ENCODE measurements at places on chromosomes 7 and 10.

DNA sequence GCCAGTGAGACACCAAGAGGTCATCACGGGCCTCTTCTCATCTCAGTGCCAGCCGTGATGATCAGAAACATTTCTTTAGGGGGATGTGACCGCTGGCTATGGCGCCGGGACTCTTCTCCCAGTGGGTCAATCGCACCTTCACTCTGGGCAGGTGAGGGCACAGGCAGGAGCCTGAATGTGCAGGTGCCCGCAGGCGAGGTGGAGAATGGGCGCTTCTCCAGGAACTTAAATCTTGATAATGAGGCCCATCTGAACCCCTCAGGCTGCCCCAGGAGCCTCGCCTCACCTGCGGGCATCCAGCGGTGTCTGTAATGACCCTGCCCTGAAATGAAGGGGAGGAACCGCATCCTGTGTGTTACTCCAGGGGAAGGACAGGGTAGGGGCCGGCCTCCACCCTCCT is 204.7 kb downstream of the ADARB2 start:
- no peak for DNase-seq

GRCh38 chr10:93293999-93294398 is 188.1 kb downstream of the MYOF start:
- no peak for DNase-seq

DNA sequence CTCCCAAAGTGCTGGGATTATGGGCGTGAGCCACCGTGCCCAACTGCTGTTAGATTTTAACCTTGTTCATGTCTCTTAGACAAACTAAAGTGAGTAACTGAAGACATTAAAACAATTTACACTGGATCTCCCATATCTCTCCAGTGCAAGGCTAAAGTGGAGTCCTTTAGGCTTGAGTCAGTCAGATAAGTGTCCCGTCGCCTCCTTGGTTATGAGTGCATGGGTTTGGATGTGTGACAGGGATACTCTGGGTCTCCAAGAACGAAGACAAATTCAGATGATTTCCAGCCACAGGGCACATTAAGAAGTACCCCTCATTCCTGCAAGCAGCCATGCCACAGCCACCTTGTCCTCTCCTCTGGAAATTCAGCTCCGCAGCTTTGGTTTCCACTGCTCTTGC is 66.1 kb upstream of the PDZD8 start:
- no peak for DNase-seq

DNA sequence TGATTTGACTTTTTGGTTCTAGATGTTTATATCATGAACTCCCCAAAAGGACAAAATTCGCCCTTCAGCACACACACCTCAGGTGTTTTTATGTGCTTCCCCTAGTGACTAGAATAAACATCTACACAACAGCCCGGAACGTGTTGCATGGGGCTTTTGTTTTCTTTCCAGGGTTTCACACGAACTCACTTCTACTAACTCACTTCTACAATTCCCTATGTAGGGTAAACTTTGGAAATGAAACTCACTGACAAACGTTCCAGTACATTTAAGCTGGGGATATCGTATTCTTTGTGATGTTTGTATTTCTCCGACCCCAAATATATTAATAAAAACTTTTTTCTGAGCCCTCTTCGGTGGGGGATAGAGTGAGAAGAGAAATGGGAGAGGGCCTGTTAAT is 1.4 kb downstream of the TRA2A start:
- peak; percentile 9 for DNase-seq

DNA sequence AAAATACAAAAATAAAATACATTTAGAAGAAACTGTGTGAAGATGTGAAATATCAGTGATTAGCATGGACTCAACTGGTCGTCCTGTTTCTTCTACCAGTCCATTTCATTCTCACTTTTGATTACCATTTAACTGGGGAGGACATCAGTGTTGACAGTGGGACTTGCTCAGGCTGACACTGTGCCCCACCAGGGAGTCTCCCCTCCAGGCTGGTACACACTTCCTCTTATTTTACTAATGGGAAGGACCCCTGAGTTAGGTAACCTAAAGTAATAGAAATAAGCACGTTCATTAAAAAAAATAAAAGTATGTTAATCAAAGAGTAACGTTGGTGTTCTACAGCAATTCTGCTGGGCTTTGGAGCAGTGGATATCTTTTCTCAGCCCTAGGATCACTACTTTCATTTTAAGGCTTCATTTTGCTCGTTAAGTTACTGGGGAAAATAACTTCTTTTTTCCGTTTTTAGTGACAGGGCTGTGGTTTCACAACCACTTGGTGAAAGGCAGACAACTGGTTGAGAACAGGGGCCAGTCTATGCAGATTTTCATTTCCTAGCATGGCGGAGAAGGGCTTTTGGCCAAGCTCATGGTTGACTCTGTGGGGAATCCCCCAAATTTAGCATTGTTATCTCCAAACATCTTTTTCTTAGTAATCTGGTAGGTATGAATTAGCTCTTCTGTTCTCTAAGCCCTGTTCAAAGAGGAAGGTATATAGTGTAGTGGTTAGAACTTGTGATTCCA is 2.1 kb downstream of the SNX10 start:
- no peak for DNase-seq

DNA sequence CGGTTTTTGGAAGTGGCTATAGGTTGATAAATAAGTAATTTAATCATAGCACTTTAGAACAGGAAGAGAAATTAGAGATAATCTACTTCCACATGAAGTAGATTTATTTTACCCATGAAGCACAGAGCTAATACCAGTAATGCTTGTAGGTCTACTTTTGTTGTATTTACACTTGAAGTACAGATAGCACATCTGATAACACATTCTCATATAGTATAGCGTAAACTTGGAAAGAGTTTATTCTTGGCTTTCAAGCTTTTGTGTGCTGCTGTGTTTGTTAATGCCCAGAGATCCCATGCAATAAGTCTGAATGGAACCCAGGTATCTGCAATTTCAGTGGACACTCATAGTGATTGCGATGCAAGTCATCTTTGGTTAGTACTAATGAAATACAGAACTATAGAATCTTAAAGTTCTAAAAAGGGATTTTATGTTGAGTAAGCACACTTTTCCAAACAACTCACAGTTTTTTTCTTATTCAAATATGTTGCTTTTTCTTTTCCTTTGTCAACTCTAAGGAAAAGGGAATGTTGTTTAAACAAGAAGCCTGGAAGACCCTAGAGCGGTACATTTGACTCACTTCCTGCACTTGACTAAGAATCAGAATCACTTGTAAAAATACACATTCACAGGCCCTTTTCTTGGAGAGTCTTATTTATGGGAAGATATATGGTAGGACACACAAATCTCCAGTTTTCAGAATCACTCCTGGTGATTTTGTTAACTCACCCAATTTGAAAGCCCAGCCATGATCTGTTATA is 105.8 kb downstream of the GNAI1 start:
- no peak for DNase-seq

DNA sequence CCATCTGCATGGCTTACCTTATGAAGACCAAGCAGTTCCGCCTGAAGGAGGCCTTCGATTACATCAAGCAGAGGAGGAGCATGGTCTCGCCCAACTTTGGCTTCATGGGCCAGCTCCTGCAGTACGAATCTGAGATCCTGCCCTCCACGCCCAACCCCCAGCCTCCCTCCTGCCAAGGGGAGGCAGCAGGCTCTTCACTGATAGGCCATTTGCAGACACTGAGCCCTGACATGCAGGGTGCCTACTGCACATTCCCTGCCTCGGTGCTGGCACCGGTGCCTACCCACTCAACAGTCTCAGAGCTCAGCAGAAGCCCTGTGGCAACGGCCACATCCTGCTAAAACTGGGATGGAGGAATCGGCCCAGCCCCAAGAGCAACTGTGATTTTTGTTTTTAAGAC is 12.4 kb downstream of the DUSP5 start:
- DNase-seq, result no peak

DNA sequence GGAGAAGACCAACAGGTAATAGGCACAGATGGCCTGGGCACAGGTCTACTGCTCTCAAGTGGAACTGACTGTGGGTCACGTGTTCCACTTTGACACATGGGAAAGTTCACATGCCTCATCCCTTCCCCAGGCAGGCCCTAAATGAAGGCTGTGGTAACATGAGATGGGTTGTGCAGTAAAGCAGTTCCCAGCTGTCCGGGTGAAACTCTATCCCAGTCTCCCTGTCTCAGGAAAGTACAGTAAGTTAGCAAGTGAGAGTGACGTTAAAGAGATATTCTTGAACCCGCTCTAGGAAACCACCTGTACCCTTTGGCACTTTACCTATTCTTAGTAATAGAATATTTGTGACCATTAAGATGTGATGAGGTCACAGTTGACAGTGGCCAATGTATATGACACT is 343.7 kb upstream of the AOAH start:
- DNase-seq, result no peak

- DNase-seq, result no peak
Measured at GRCh38 chr7:148698007-148698396, 701 bp upstream of the CUL1 start.

GRCh38 chr7:44936322-44936721 is 42.5 kb downstream of the MYO1G start:
- DNase-seq, result no peak

DNA sequence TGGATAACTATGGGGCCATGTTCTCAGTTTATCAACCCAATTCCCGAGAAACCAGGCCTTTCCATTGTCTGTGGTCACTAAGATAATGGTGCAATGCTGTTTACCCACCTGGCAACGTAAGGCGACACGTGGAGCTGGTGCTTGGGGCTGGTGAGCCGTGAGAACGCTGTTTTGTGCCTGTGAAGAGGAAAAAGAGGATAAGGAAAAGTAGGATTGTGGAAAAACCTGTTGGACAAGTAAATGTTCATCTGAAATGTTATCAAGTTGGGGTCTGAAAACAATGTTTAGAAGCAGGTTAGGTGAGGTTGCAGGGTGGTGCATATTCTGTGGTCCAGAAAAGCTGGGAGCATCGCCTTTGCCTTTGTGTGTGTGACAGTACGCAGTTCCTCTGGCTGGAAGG is 88.5 kb downstream of the PPP1R17 start:
- peak; percentile 5 for DNase-seq

DNA sequence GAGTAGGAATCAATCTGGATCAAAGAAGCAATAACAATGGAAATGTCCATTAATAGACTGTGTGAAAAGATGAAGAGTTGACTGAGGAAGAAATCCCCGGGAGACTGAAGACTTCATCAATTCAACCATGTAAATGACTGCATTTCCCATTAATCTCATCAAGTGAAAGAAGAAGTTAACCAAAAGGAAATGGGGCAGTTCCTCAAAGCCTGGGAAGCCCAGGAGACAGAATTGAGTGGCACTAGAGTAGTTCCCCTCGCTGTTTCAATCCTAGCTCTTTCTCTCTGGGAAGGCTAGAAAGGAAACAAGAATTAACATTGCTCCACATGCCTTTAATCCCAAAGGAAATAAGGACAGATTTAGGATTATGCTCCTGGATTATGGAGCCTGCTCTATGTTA is 4.8 kb upstream of the OR6V1 start:
- DNase-seq, result no peak

DNA sequence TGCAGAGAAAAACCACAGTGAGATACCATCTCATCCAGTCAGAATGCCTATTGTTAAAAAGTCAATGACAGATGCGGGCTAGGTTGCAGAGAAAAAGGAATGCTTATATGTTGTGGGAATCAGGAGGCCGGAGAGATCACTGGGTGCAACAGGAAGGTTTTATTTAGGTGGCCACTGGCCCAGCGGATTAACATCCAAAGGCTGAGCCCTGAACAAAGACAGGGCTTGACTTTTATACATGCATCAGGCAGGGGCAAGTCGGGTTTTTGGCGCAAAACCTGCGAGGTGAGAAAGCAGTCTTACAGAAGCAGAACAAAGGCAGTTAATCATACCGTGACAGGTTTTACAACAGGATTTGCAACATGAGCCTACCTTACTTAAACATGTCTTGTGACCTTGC is 620 bp downstream of the ZNF117 start:
- no peak for DNase-seq

- no peak for DNase-seq
Measured at GRCh38 chr7:5528071-5528814, 104.6 kb upstream of the TNRC18 start.

- no peak for DNase-seq
Measured at GRCh38 chr10:25100141-25100540, 74.7 kb upstream of the GPR158 start.

DNA sequence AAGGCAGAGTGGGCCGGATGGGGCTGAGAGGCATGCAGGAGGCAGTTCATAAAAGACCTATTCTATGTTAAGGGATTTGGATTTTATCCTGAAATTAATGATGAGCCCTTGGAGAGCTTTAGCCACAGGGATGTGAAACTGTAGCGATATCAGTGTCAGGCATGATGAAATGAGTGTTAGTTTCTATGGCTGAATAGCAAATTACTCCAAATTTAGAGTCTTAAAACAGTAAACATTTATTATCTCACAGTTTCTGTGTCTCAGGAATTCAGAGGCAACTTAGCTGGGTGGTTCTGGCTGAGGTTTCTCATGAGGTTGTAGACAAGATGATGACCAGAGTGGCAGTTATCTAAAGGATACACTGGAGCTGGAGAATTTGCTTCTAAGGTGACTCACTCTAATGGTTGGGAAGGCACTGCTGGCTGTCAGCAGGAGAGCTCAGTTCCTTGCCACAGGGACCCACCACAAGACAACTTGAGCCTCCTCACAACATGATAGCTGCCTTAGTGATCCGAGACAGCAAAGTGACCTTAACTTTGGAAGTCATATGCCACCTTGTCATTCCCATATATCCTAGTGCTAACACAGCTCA is 36.7 kb upstream of the SFTPD start:
- no peak for DNase-seq

DNA sequence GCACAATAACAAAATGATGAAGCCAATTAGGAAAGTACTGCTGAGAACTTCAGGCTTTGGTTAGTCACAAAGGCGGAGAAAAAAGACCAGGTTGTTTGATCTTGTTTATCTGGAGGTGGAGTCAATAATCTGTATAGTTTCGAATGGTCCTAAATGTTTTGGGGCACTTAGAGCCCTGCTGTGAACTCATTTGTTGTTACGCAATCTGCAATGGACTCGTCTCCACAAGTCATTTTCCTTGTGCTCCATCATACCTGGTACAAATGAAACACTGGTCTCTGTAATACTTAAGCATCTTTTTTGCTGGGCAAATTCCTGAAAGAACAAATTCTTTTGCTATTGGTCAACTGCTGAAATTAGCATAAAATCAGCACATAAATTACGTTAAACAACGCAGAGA is 430.5 kb downstream of the GATA3 start:
- DNase-seq, result no peak

DNA sequence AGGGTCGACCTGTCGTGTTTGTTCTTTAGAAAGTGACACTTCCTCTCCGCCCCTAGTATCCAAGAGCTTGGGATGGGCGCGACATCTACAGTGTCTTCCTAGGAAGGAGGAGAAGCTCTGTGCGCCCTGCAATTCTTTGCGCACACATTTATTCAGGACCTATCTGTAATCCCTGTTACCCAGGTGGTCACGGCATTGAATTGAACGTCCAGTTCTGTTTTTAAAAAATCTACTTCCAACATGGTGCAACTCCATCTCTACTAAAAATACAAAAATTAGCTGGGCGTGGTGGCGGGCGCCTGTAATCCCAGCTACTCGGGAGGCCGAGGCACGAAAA is 606 bp upstream of the LAMB1 start:
- DNase-seq, result no peak
